Esophagus muscularis mucosa (tissue), 4 donors: ENCODE measurements at places on chromosomes 1 and 21. TPM values are rescaled to one million over a fixed set of nuclear protein-coding genes. Genes with fewer than 3 reads are reported as not detected.

- H3K36me3 ChIP-seq = peaks cover 23% of the 10 kb centered on the region
- H3K27me3 ChIP-seq = no peaks in the 10 kb centered on the region
- peaks cover 2% of the 10 kb centered on the region for H3K4me1 ChIP-seq
- no peak overlapping the region for H3K27ac ChIP-seq
- DNase-seq = no peak
Measured at GRCh38 chr1:22123071-22123390, 19.9 kb downstream of the WNT4 start.

GRCh38 chr1:185600641-185601040 is 133.6 kb upstream of the HMCN1 start:
- H3K36me3 ChIP-seq = no peaks in the 10 kb centered on the region
- no peak for DNase-seq
- no peaks in the 10 kb centered on the region for H3K4me1 ChIP-seq
- no peak overlapping the region for H3K4me3 ChIP-seq

The FCN3 gene
- 12.3 TPM for total RNA-seq

DNA sequence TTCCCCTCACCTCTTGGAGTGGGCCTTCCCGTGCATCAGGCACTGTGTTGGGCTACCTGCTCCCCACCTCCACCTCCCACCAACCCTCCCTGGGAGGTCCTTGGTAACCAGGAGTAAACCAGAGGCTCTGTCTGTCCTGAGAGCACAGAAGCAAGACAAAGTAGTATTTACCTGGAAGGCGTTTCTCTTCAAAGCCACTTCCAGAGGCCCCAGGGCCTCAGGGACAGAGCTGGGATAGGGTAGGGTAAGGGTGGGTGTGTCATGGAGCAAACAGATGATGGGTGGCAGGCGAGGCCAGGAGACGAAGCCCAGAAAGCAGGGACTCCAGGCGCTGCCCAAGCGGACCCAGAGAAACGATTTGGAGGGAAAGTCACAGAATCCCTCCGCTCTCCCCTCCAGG is 77.2 kb upstream of the TARDBP start:
- DNase-seq = no peak
- no peaks in the 10 kb centered on the region for H3K27me3 ChIP-seq
- no peaks in the 10 kb centered on the region for H3K4me1 ChIP-seq
- H3K36me3 ChIP-seq = no peaks in the 10 kb centered on the region

The GLRX2 gene
- 8.1 TPM for total RNA-seq

DNA sequence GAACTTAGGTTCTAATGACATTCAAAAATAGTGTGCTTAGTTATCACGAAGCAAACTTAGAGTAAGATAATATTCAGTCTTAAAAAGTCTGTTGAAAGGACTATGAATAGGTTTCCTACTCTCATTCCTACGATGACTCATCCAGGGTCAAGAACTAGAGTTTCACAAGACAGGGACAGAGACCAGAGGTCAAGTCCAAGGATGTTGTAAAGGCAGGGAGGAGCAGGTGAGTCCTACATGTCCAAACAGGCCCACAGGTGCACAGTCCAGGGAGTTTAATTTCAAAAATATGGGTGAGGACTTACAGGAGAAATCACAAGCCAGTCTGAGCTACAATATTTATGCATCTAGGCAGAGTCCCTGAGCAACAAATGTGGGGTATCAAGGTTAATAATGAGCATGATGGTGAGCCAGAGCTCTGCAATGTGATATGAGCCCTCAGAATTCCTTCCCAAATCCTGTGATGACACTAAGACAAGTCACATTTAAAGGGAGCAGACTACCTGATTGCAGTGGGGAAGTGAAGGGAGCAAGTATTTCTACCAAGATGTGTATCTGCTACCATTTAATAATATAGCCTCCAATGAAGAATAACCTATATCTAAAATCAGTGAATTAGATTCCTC is 100.0 kb upstream of the NRIP1 start:
- H3K36me3 ChIP-seq = no peaks in the 10 kb centered on the region
- no peak overlapping the region for H3K27ac ChIP-seq
- H3K4me1 ChIP-seq = no peaks in the 10 kb centered on the region

The OR2L5 gene
- not detected for total RNA-seq

GRCh38 chr1:229643996-229644745 is 18.1 kb downstream of the URB2 start:
- no peaks in the 10 kb centered on the region for H3K27me3 ChIP-seq
- no peaks in the 10 kb centered on the region for H3K4me1 ChIP-seq
- no peak overlapping the region for H3K27ac ChIP-seq
- no peak for DNase-seq
- H3K4me3 ChIP-seq = no peak overlapping the region

GRCh38 chr1:22518379-22518778 is 44.9 kb upstream of the EPHA8 start:
- H3K27ac ChIP-seq = no peak overlapping the region
- peaks cover 67% of the 10 kb centered on the region for H3K36me3 ChIP-seq
- H3K4me1 ChIP-seq = peaks cover 16% of the 10 kb centered on the region
- H3K4me3 ChIP-seq = no peak overlapping the region
- no peak for DNase-seq

The SLC16A4 gene
- total RNA-seq = 8.6 TPM
